Activated B cell treated with CpG ODN at 0.5 μM for 24 hours (primary cell): ENCODE measurements at places on chromosomes 5 and 9. TPM values are rescaled to one million over a fixed set of nuclear protein-coding genes. Genes with fewer than 3 reads are reported as not detected.

DNA sequence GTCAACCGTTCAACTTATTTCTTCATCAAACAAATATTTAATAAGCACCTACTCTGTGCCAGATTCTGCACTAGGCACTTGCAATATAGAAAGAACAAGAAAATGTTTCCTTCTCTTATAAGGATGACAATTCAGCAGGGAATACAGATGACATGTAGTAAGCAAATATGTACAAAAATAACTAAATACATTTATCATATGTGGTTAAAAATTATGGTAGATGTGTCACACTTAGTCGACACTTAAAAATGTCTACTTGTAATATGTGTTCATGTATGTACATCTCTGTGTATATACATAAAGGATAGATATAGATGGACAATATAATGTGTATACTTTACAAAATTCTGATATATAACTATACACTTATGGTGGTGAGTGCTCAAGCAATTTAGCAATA is 417.0 kb upstream of the MEF2C start:
- no peak for DNase-seq

DNA sequence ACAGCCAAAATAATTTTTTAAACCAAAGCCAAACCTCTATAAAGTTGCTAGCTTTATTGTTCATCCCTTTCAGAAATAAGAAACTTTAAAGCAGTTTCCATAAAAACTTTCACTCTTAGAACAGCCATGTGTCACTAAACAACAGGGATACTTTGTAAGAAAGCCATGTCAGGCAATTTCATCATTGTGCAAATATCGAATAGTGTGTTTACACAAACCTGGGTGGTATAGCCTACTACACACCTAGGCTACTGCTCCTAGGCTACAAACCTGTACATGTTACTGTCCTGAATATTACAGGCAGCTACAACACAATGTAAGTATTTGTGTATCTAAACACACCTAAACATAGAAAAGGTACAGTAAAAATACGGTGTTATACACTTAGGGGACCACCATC is 59.9 kb downstream of the TLE1 start:
- DNase-seq: no peak

GRCh38 chr5:68253624-68254585 is 38.3 kb downstream of the PIK3R1 start:
- no peak for DNase-seq

GRCh38 chr5:149727336-149728035 is 2.6 kb upstream of the PPARGC1B start:
- no peak for DNase-seq

Gene SERF1A
- total RNA-seq: 9.5 and 11.4 TPM in 2 replicates

Gene PCDHGB3
- total RNA-seq: 2.0 and 2.6 TPM in 2 replicates
